ENCODE measurements at places on chromosomes 12 and 14. TPM values are rescaled to one million over a fixed set of nuclear protein-coding genes. Genes with fewer than 3 reads are reported as not detected.

DNA sequence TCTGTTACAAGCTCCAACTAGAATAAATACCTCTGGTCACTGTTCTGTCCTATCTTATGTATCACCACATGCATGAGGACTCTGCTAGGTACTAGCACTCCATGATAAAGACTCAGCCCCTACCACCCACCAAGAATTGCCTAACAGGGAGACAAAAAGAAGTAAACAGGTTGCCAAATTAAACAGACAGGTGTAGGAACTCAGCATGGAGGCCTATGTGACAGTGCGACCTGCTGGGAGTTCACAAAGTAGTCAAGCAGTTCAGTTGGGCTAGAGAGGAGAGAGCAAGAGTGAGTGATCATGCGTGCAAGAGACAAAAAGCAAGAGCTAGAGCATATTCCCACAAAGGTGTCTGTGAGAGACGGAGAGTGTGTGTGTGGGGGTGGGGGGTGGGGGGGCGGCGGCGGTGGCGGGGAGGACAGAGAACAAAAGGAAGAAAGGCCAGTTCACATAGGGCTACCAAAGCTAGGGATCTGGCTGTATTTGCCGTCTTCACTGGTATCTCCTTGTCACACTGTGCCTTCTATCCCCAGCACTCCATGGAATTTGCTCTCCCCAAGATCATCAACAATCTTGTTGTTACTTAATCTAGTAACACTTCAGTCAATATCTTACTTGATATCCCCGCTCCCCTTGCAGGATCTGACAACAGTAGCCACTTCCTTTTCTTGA is 81.2 kb downstream of the SPPL3 start:
- H3K27me3 ChIP-seq, result no peaks in the 10 kb centered on the region
- DNase-seq, result no peak
- H3K4me1 ChIP-seq, result no peaks in the 10 kb centered on the region
- no peak overlapping the region for H3K27ac ChIP-seq
- H3K4me3 ChIP-seq, result no peak overlapping the region

DNA sequence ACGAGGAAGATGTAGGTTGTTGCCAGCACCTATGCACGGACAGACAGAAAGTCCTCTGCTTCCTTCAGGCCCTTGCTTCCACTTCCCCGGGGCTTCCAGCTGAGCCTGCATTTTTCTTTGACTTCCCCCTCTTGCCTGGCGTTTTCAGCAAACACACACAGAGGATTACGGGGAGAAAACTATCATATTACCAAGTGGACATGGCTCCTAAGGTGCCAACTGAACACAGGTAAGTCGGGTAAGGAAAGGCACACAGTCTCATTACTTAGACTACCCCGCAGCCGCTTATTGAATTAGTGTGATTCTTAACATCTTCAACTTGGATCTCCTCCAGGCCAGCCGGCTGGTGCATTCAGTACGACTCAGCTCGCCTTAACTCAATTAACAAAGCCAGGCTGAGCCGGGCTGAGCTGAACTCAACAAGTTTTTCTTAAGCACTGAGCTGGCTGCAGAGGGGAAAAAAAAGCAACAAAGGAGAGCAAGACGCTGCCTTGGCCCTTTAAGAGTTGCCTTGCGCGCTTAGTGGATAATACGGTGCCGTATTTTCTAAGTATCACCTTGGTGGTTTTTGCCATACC is 19.2 kb upstream of the MAP1LC3B2 start:
- DNase-seq, result no peak
- H3K4me1 ChIP-seq, result peaks cover 12% of the 10 kb centered on the region
- no peaks in the 10 kb centered on the region for H3K36me3 ChIP-seq
- no peak overlapping the region for H3K4me3 ChIP-seq
- no peaks in the 10 kb centered on the region for H3K27me3 ChIP-seq

DNA sequence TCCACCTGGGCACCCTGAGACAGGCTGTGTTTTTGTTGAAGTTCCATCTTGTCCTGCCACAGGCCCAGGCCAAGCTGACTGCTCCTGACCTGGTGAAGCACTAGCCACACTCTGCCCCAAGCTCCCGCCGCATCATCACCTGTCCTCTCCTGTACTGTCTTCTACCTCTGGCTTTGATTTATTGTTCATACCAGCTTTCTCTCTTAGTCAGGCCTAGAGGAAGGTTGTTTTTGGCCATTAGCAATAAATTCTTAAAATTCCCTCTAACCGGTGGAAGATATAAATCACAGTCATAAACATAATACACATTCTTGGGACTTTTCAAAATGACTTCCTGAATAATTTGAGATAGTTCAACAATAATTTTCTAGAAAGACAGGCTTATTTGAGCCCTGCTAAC is 169.4 kb downstream of the DAD1 start:
- no peaks in the 10 kb centered on the region for H3K36me3 ChIP-seq
- H3K27ac ChIP-seq, result no peak overlapping the region
- no peaks in the 10 kb centered on the region for H3K4me1 ChIP-seq

GRCh38 chr12:29066011-29066588 is 83.0 kb upstream of the FAR2 start:
- no peaks in the 10 kb centered on the region for H3K27me3 ChIP-seq
- no peaks in the 10 kb centered on the region for H3K4me1 ChIP-seq
- no peak overlapping the region for H3K4me3 ChIP-seq
- no peaks in the 10 kb centered on the region for H3K36me3 ChIP-seq

DNA sequence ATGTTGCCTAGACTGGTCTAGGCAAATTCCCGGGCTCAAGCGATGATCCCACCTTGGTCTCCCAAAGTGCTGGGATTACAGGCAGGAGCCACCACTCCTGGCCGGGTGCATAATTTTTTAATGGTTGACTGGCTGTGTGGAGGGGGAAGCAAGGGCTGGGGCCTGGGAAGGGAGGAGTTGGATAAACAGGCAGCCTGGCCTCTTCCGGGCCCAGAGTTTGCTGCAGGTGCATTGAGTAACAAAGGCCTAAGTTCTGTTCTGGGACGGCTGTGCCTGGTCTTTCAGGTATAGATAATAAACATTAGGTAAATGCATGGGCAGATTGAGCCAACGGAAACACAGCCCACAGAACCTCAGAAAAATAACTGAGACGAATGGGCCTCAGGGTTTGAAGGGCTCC is 191.3 kb upstream of the TBX3 start:
- no peaks in the 10 kb centered on the region for H3K4me1 ChIP-seq
- no peak overlapping the region for H3K4me3 ChIP-seq
- no peak for DNase-seq
- H3K36me3 ChIP-seq, result no peaks in the 10 kb centered on the region

GRCh38 chr14:65479386-65479785 is 66.9 kb downstream of the FUT8 start:
- no peaks in the 10 kb centered on the region for H3K4me1 ChIP-seq
- no peak overlapping the region for H3K27ac ChIP-seq
- DNase-seq, result no peak
- H3K4me3 ChIP-seq, result no peak overlapping the region
- no peaks in the 10 kb centered on the region for H3K36me3 ChIP-seq
- H3K27me3 ChIP-seq, result no peaks in the 10 kb centered on the region

- H3K4me3 ChIP-seq, result no peak overlapping the region
- no peaks in the 10 kb centered on the region for H3K4me1 ChIP-seq
- no peaks in the 10 kb centered on the region for H3K27me3 ChIP-seq
- DNase-seq, result no peak
- no peak overlapping the region for H3K27ac ChIP-seq
Observed at GRCh38 chr12:12486661-12487240, 75.9 kb downstream of the DUSP16 start.

GRCh38 chr14:51206462-51206861 is 33.6 kb upstream of the TMX1 start:
- no peaks in the 10 kb centered on the region for H3K27me3 ChIP-seq
- peaks cover 4% of the 10 kb centered on the region for H3K4me1 ChIP-seq
- H3K4me3 ChIP-seq, result no peak overlapping the region
- H3K27ac ChIP-seq, result no peak overlapping the region
- no peaks in the 10 kb centered on the region for H3K36me3 ChIP-seq

Gene KRT78
- total RNA-seq, result not detected

Gene TMEM119
- 4.7 TPM for total RNA-seq

Gene DBX2
- total RNA-seq, result not detected

Gene GALNT16
- total RNA-seq, result 5.7 TPM

Gene TEX52
- not detected for total RNA-seq

Gene ACSS3
- 9.9 TPM for total RNA-seq

Gene ANKRD13A
- total RNA-seq, result 95.2 TPM

Gene AMN
- 803 TPM for total RNA-seq

Gene PLEKHH1
- 142 TPM for total RNA-seq

Gene SOX5
- total RNA-seq, result 3.8 TPM
